ENCODE measurements at places on chromosomes 3 and 15.

DNA sequence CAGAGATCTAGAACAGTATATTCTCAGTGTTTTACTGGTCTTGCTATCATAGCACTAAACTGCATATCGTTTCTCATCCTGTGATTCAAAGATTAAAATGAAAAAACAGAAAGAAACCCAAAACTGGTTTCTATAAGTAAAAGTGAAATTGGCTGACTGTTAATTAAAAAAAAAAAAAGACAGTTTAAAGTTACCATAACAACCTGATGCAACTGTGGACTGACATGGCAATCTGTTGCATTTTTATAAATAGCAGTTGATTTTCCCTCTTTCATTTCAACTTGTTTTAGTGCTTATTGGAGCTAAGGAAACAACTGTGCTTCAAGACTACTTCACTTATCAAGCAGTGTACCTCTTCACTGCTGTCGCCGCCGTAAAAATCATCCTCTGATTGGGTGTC, 186.6 kb downstream of the CFAP20DC start:
- no peak for DNase-seq

GRCh38 chr3:58751882-58752567, 85.5 kb upstream of the FAM3D start:
- no peak for DNase-seq

DNA sequence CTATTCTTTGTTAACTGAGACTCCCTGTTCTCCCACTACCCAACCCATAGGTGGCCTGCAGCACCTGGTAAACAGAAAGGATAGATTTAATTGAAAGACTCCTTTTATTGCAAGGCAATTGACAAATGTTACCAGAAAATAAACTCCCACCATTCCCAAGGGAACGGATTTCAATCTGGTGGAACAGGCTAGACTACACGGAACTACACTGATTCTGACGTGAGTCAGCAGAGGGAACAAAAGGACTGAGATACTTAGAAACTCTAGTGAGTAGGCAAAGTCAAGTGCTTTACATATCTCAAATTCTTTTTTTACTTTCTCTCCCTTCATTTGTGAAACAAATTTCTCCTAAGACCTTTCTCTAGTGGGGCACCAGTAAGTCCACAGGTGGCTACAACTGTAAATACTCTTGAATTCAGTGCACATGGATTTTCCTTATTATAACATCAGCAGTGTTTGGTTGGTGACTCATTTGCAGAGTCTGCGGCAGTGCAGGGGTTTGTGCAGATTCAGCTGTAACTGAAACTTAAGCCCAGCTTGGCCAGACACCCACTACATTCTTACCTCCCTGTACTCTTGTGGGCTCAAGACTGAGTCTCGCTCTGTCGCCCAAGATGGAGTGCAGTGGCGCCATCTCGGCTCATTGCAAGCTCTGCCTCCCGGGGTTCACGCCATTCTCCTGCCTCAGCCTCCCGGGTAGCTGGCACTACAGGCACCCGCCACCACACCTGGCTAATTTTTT, 34.3 kb upstream of the PLSCR2 start:
- DNase-seq: no peak

GRCh38 chr3:183844606-183845005, 19.2 kb upstream of the MAP6D1 start:
- DNase-seq: no peak

DNA sequence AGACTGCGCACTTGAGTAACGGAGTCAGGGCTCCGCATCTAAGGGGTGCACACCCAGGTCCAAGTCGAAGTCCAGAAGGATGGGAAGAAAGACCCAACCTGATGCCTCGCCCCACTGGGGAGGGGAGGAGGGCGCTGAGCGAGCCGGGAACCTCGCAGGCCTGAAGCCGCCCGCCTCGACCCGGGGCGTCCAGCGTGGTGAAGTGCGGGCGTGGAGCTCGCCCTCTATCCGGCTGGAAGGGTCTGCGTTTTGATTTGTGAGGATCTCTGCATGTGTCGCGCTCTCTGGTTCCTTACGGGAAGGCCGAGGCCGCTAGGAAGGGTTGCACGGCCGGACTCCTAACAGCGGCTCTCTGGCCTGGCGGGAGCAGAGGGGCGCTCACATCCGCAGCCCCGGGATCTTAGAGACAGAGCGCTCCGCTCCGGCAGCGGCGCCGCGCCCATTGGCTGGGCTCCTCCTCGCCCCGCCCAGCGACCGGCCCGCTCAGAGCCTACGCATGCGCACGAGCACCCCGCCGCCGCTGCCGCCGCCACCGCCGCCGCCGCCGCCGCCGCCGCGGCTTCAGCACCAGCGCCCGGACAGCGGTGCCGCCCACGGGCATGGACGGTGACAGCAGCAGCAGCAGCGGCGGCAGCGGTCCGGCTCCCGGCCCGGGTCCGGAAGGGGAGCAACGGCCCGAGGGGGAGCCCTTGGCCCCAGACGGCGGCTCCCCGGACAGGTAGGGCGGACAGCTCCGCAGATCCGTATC, at the start of gene DISP2:
TSS of gene DISP2 (plus strand) at position 497 of the 748 bp plus-strand sequence. CDS start at position 600, 103 bp downstream.
- peak; percentile 81 for DNase-seq

GRCh38 chr15:41281236-41281635, 50.2 kb downstream of the CHP1 start:
- no peak for DNase-seq

DNA sequence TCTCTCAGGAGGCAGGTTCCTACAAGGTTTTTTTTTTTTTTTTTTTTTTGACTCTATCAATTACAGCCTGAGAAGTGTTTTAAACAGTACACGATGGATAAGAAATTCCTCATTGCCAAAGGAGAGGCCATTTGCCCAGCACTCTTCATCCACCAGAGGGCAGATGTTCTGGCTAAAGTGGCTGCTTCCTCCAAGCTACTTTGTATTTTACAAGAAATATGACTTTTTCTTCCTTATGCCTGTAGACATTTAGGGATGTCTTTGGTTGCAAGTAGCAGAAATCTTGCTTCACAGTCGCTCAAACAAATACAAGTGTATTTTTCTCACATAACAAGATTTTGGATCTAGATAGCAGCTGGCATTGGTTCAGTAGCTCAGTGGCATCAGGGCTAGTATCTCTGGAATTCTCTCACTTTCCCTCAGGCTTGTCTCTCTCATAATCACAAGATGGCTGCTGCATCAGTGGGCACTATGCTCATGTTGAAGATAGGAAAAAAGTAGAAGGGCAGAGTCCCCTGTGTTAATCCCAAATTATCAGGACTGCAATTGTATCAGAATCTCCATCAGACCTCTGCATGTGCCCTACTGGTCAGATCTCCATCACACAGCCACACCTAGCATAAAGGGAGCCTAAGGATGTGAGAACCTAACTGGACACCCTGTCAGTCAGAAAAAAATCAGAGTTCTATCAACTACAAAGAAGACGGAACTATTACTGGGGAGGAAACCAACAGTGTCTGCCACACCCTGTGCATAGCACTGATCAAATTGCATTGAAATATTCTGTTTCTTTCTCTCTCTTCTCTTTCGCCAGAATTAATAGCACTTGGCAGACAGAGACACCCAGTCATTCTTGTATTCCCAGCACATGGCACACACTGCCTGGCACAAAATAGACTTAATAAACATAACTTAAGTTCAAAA, 138.9 kb upstream of the COL8A1 start:
- DNase-seq: no peak

- DNase-seq: no peak
Measured at GRCh38 chr3:86828751-86829150, 162.2 kb downstream of the VGLL3 start.
